Mucosa of descending colon (tissue), 3 donors: ENCODE measurements at places on chromosomes 11 and 22.

DNA sequence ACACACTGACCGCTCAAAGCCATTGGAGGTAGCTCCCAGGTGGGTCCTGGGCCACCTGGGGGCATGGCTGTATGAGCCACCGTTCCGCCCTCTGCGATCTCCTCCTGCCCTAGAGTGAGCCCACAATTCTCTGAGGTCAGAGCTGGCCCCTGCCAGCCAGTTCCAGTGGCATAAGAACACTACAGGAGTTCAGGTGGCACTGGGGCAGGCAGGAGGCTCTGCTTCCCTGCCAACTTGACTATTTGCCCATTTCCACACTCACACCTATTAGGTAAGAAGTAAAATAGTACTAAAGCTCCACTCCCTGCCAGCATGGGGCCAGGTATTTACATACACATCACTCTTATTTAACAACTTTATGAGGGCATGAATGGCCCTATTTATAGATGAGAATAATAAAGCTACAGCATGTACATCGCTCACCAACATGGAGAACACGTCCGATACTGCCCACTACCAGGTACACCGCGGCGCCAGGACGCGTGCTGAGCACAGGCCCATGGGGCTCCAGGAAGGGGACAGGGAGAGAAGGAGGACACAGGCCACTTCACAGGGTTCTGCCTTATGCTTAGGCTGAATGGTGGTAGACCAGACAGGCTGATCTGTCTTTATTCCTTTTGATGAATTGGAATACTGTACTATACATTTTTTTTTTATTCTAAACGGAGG lies 26.2 kb downstream of the PISD start:
- no peak for DNase-seq

- DNase-seq, result no peak
Observed at GRCh38 chr11:10893714-10894151, 35.9 kb upstream of the ZBED5 start.

- DNase-seq, result no peak
Observed at GRCh38 chr11:62627713-62628112, 5.9 kb upstream of the B3GAT3 start.

- no peak for DNase-seq
Observed at GRCh38 chr11:1371026-1371325, 18.8 kb upstream of the BRSK2 start.

DNA sequence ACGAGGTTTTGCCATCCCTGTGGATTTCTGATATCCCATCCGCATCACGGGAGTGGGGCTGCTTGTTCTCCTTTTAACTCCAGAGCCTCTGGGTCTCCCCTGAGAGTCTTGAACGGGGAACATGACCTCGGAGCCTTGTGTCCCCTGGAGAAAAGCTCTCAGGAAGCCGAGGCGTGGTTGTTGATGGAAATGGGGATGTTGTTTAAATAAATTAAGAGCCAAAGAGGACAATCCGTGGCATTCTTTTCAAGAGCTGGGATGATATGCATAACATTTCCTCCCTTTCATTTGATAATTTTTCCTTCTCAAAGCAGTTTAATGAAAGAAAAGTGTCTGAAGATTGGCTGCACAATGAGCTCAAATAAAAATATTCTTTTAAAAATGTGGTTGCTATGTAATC lies 14.2 kb downstream of the TSPAN18 start:
- DNase-seq, result no peak

DNA sequence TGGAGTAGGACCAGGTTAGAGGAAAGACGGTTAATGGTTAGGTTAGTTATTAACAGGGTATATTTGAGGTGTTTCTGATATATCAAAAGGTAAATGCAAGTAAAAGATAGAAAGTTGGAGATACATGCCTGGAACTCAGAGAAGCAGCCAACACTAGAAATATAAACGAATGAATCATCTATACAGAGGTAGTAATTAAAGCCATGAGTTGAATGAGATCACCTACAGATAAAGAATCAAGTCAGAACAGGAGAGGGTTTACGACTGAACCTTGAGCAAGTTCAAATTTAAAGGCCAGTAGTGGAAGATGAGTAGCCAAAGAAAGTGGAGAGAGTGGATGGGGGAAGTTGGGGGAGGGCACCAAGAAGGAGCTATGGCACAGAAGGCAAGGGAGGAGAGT lies 73.9 kb downstream of the SPON1 start:
- DNase-seq, result no peak

GRCh38 chr11:94885581-94885980 lies 87.8 kb downstream of the CWC15 start:
- no peak for DNase-seq

DNA sequence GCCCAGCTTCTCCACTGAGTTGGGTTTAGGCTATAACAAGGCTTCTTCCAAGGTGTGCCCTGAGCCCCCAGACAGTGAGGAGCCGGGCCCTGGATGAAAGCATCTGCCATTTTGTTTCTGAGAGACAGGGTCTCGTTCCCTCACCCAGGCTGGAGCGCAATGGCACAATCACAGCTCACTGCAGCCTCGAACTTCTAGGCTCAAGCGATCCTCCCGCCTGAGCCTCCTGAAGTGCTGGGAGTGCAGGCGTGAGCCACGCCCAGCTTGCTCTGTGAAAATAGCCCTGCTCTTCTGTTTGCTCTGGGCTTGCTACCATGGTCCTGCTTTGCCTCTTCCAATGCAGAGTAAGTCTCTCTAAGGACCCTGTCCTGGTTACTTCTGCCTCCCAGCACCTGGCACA lies 6.7 kb downstream of the DENND6B start:
- DNase-seq, result no peak

DNA sequence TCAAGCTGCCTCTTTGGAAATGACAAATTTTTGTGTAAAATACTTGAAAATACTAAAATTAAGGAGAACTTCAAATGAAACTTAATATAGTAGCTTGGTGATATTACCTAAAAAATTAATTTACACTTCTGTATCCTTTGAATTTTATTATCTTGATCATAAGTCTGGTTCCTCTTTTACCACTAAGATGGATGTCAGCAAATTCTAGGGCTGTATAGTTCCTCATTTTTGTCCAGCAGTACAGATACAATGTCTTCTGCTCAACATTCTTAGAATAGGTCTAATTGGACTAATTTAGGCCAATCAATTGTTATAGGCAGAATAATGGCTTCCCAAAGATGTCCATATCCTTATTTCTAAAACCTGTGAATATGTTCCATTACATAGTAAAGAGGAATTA lies 1298.0 kb upstream of the RAG2 start:
- no peak for DNase-seq

- DNase-seq, result no peak
Observed at GRCh38 chr11:102666331-102666957, 39.1 kb downstream of the MMP27 start.

DNA sequence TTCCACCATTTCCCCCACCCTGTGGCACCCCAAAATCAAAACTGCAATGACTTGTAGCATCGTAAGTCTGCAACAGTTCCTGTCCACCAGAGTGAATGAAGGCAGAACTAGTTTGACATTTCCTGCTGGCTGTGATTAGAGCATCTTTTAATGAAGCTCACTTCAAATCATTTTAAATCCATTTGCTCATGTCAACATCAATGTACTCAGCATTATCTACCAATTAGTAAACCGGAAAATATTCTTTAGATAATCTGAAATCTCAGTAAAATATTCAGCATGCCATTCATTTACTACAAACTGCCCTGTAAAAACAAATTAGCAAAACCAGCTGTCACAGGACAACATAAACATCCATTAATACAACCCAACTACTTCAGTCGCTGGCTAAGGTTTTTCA lies 38.1 kb downstream of the CADM1 start:
- DNase-seq, result no peak

DNA sequence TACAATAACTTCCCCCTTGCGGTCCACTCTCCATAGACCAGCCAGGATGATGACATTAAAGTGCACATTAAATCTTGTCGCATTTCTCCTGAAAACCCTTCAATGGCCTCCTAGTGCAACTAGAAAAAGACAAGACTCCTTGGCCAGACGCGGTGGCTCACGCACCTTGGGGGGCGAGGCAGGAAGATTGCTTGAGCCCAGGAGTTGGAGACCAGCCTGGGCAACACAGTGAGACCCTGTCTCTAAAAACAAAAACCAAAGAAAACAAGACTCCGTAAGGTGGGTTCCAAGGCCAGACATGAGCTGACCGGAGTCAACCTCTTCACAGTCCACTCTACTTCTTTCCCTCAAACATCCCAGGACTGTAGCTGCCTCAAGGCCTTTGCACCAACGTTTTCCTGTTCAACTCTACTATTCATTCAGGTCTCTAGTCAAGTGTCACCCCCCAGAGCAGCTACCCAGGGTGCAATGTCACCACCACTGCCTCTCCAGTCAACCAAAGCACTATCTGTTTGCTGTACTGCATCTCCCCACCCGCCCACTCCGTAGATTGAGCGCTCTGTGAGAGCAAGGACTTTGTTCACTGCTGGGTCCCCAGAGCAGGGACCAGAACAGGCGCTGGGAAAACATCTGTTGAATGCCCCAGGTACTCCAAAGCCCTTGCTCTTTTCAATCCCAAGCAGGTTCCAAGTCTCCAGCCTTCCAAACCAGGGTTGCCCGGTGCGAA lies 739 bp downstream of the ZMAT5 start:
- no peak for DNase-seq

DNA sequence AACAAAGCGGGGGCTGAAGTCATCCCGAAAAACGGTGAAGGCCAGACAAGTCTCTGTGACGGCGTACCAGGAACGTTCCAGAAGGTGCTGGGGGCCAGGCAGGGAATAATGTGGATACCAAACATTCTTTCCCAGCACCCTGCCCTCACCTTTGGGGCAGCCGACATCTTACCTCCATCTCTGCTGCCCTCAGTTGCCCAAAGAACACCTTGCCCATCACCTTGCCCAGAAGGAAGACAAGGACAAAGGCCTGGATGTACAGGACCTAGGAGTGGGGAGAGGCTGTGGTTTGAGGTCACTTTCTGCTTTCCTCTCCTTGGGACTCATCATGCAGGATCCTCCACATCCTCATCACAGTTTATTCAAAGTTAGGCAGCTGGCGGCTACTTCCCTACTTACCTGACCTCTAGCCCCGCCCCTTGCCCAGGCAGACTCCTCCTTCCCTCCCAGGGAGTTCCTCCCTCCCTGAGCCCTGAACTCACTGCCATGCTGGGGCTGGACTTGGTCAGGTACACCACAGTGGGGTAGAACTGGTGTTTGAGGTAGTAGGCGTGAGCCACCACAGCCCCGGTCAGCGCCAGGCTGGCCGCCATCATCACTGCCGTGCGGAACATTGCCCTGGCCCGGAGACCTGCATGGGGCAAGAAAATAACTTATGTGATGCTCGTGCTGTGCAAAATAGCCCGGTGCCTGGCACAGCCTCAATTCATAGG lies 1.2 kb downstream of the SYVN1 start:
- peak; percentile 91 for DNase-seq

DNA sequence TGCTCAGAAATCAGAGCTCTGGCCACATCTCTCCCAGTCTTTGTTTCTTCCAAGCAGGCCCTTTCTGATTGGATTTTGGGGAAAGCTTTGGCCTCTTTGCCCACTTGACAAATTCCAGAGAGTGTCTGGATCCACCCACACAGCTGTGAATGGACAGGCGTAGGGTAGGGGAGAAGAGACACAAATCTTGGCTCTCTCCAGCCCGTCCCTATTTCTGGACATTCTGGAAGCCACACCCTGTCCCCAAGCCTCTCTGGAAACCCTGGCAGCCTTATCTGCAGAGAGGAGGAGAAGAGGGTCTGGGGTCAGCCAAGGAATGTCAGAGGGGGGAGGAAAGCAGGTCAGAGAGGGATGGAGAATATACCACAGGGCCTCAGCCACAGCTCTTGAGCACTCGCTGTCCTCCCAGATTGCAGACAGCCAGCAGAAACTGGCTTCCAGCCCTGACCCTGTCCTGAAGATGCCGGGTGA lies 59.5 kb upstream of the WNT11 start:
- DNase-seq, result peak; percentile 44

DNA sequence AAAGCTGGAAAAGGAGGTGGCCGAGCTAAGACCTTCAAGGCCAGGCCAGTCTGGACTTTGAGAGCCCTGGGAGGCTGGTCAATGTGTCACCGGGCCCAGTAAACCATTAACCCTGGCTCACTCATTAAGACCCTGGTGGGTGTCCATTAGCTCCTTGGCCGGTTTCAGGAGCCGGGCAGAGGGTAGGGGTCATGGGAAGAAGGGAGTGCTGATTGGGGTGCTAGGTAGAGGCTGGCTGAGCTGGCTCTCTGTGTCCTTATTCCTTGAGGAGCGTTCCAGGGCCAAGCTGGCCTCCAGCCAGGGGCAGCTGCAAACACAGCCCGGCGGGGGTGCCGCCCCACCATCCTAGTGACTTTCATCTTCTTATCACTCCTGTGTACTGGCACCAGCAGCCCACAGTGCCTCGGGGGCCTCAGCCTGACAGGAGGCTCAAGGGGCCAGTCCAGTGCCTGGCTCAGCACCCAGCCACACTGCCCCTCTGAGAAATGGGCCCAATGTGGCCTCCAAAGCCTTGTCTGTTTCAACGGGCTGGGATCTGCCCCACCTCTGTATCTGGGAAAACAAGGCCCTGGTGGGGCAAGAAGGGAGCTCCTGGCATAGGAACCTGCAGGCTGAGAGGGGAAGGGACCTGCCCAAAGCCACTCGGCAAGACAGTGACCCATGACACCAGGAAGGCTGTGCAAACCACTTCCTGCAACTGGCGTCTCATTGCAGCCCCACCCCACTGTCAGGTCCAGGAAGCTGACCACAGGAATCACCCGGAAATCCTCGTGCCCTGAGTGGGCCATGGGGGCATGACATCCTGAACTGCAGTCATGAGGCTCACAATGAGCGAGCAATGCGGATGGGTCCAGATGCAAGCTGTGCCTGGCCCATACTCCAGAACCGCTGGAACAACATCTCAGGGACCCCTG lies 15.1 kb upstream of the RGL4 start:
- peak; percentile 70 for DNase-seq

- peak; percentile 10 for DNase-seq
Observed at GRCh38 chr22:30887861-30888260, 80.7 kb downstream of the MORC2 start.
